NCI-H1930 (cell line): ENCODE measurements at places on chromosomes 5 and 9.
A peak's percentile ranks its signal among the peaks of the same experiment; 100 is the strongest.

DNA sequence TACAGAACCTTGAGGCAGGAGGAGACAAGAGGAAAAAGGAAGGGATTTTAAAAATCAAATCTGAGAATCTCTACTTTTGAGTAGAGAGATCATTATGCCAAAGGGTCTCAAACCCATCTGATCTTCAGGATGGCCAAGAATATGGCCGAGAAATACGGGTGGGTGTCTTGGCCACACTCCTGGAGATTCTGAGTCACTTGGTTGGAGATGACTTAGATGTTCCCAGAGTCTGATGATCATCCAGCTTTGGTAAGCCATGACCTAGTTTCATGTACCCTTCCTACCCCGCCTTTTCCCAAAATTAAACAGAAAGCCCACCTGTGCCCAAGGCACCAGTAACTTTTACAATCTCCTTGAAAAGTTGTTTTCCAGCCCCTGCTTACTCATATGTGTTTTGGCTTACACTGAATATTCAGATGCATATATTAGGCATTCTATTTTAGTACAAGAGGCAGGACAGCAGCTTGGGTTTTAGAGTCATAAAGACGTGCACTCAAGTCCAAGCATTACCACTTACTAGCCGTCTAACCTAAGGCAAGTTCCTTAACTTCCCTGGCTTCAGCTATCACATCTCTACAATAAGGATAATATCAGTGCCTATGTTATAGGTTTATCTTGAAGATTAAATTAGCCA, 167.0 kb upstream of the GPR151 start:
- no peak for DNase-seq

- no peak for DNase-seq
These were observed 6.2 kb downstream of the TBC1D9B start for GRCh38 chr5:179901462-179901861.

GRCh38 chr5:173065155-173065554, 9.0 kb downstream of the CREBRF start:
- DNase-seq: no peak

DNA sequence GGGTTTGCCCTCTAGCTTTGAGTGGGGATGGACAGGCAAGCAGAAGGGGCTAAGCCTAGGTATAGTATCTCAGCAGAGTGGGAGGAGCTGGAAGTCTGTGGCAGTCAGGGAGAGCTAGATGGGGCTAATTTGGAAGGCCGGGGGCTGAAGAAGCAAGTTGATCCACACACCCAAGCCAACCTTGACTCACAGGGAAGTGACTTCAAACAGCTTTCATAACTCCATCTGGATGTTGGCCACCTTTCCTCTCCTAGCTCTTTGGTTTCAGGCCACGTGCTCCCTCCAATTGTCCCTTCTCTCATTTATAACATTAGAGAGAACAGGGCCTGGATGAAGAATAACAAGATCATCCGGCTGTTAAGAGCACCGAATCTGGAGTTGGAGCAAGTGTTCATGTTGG, 36.8 kb downstream of the EGR1 start:
- DNase-seq: no peak

DNA sequence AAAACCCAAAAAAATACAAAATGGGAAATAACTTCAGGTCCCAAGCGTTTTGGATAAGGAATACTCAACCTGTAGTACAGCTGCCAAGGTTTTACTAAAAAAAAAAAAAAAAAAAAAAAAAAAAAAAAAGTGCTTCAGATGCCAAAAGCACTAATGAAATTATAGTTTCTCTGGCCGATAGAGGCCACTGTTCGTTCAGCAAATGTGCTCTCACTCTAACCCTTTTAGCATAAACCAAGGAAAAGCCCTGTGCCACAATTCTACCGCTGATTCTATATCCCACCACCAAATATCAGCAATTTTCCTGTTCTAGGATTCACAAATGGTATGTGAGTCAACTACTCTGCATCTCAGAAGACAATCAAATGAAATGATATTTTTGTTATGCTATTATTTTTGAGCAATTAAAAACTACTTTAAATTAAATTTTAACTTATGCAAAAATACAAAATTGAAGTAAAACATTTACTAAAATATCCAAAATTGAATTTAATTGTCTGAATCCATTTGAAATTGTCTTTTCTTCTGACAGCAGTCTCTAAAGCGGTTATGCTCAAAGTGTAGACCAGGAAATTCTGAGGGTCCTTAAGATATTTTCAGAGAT, 79.8 kb downstream of the RICTOR start:
- no peak for DNase-seq

DNA sequence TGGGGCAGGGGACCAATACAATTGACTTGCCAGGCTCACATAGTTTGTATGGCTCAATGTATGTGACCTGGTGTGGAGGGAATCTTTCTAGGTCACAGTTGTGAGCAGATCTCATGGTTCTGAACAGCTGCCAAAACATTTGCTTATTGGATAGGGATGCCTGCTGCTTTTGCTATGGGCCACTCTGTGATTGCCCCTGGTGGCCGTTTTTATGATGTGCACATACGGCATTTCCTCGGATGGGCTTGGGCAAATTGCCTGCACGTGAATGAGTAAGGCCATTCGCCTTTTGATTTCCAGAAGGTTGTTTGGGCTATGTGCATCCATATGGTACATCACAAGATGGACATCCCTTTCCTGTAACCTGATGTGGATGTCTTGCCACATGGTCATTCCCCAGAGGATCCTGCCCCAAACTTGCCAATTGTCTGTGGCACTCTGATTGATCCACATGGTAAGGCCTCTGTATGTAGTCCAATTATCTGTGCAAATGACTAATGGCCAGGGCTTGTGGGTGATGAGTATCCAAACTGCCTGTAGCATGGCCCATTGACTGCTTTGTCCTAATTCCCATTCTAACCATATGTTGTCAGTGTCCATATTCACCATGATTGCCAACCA, 10.7 kb upstream of the SLC22A4 start:
- no peak for DNase-seq

GRCh38 chr9:116546711-116547581, 140.2 kb upstream of the TRIM32 start:
- no peak for DNase-seq

DNA sequence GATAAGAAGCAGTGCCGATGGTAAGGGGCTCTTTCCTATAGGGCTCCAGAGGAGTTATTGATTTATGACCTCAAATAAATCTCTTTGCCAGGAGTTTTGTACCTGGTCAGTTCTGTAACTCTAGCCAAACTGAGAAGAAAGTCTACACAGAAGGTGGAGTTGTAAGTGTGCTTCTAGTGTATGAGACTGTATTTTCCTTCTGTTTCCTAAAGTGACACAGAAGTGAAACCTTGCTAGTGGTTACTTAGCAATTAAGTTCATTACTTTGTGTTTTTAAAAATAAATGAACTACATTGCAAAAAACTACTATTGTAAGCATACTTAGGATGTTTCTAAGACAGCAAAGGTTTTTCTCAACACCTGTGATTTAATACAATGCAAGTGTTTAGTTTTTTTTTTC, 48.7 kb upstream of the ACTBL2 start:
- no peak for DNase-seq

DNA sequence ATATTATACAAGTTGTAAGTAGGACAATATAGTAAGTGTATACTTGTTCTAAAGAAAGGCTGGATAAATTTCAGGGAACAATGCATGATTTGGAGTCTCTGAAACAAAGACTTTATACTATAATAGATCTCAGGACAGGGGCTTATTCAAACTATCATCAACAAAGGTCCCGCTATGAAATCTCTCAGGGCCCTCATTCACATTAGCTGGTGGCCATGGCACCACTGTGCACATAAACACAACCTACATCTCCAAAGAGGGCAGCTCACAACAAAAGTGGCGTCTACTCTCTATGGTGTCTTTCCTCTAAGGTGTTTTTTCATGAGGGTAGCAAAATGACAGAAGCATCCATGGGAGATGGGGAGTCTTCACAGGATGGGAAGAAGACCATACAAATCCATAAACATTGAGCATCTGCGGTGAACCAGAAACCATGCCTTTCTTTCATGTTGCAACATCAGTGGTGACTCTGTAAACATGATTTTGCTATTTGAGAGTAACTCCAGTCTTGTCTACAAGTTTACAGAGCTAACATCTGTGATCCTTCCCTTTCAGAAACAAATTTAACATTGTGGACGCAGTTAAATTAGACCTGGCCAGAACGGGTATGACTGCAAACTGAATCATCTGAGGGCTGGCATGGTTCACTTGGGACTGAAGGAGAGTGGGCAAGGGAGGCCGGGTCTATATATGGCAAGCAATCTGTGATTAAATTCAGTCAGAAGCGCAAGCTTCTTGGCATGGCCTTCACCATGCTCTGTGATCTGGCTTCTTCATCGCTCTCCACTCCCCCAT, 5.5 kb downstream of the TTLL11 start:
- no peak for DNase-seq

GRCh38 chr5:133993185-133993936, 11.4 kb downstream of the VDAC1 start:
- DNase-seq: no peak

- no peak for DNase-seq
These were observed 41.9 kb downstream of the MOCS2 start for GRCh38 chr5:53067641-53068040.

GRCh38 chr5:8184455-8185063, 315.6 kb downstream of the MTRR start:
- DNase-seq: peak; percentile 34

DNA sequence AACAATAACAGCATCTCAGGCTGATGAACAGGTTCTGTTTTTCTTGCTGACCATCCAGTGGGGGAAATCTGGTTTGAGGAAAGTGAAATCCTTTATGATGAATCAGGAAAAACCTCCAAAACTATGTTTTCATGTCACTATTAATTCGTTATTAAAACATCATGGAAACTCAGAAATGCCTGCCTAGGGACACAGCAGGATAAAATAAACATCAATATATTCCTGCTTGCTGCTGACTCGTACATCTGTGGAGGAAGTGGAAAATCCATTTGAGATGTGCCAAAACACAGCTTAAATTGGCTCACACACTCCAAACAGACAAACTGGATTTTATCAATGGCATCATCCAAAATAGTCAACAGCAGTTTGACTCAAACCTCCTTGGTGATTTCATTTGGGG, 53.0 kb downstream of the TEK start:
- no peak for DNase-seq

DNA sequence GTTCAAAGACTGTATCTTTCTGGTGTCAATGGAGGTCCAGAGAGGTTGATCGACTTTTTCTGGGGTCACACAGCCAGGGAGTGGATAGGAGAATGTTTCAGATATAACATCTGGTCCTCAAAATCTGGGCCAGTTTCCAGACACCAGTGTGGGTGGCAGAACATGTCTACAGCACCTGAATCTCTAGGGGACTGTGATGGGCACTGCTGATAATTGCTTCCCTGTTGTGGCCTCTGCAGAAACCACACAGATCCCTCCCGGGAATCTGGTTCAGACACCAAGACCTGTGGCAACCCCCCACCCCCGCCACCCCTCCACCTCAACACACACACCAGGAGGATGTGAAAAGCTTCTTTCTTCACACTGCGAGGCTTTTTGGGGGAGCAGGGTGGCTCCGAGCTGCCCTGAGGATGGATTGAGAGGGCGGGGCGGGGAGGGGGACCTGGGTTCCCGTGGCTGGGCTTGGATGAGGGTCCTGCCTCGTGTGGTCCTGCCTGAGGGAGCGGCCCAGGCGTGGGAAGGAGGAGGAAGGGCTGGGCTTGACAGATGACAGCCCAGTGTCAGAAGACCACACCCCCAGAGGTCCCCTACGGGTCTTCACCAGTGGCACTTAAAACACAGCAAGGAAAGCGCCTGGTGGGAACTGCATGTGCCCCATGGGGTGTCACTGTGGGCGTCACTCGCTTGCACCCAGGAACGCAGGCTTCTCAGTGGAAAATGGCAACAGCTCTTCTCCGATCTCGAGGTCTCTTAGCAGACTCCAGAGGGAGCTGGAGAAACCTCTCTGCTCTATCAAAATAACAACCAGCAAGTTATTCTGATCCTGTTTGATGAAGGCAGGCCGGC, 55.2 kb downstream of the TRIP13 start:
- no peak for DNase-seq

GRCh38 chr9:33318225-33318624, 27.9 kb downstream of the NFX1 start:
- no peak for DNase-seq

DNA sequence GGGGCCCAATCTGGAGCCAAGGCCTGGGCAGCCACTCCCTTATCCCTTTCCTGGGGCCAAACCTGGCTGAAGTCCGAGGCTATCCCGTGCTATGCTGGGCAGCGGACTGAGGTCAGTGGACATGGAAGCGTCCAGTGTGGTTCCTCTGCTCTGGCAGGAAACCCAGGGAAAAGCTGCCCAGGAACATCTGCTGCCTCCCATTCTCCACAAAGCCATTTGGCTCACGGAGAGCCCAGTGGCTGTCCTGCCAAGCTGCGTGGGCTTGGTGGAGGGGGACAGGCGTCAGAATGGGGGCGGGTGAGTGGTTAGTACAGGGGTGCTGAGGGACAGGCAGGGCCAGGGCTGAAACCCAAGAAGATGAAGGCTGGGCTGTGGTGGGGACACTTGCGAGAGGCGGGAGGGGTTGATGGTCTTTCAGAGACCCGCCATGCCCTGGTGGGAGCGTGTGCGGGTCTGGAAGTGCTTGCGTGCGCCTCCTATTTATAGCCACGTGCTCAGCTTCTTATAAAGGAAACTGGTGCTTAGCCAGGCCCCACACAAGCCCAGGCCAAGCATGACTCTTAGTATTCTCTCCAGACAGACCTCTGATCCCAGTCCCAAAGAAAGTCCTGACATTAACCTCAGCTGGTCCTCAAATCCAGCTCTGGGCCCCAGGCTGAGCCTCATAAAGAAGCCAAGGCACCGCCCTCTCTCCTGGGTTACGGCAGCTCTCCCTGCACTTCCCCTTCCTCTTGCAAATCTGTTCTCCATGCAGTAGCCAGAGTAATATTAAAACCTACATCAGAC, 9.4 kb upstream of the SLC6A7 start:
- no peak for DNase-seq

- peak; percentile 15 for DNase-seq
These were observed 456 bp downstream of the KDM3B start for GRCh38 chr5:138352722-138353559.

- DNase-seq: no peak
These were observed 95.2 kb downstream of the APTX start for GRCh38 chr9:32906213-32906612.

DNA sequence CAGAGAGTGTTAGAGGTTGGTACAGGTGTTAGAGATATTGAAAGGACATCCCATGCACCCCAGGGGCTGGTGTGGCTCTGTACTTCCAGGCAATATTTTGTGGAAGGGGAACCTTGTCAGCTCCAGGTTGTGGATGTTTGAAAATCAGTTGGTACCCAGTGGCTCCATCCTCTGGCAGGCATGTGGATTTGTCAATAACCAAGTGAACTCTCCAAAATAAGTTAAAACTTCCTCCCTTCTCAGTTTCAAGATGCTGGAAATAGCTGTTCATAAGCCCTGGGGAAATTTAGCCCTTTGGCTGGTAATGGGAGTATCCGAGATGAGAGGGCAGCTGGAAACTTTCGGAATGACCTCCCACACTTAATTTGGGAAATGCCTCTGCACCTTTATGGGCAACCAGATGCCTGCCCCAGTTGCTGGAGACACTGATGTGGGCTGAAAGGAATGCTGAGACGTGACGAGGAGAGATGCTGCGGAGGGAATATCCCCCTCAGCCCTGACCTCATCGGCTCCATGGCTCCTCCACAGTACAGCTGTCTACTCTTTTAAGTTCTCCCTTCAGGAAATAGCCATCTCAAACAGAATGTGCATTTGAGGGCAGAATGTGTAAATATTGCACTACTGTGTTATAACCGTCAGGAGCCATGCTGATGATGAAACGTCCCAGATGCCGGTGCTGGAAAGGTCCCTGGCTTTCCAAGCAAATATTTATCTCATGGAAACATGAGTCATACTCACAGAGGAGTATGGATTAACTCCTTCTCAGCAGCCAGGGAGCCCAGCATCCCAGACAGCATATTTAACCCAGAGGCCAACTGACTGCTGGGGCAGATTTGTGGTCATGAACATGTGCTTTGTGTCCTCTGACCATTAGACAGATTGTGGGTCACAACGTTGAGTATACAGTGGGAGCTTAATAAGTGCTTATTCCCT, 29.5 kb downstream of the TGFBI start:
- no peak for DNase-seq
